ENCODE measurements at places on chromosomes 5 and 9.

GRCh38 chr9:85248514-85249312 lies 493.0 kb downstream of the AGTPBP1 start:
- peak; percentile 25 for DNase-seq

DNA sequence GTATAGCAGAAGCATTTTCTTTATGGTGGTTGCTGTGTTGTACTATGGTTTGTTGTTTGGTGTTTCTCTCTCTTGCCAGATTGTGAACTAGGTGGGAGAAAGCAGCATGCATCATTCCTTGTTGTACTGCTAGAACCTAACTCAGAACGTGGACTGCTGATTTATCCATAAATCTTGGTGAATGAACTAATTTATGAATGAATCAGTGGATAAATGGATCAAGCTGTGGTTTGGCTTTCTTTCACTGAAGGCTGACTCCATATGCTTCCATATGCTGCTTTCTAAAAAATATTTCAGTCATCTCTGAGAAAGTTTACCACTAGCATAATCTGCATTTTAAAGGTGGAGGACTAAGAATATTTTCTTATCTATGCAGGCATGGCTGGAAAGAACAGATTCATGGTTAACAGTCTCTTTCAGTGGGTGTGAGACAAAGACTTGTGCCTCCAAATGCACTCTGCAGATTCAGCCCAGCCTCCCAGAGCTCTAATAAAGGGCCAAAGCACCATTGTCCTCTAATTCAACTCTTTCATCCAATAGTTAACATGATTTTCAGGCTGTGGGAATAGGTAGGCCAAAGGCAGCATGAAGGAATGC lies 237.7 kb downstream of the SH3GL2 start:
- DNase-seq: no peak

- DNase-seq: peak; percentile 14
Observed at GRCh38 chr5:167207081-167207480, 1084.4 kb upstream of the WWC1 start.

DNA sequence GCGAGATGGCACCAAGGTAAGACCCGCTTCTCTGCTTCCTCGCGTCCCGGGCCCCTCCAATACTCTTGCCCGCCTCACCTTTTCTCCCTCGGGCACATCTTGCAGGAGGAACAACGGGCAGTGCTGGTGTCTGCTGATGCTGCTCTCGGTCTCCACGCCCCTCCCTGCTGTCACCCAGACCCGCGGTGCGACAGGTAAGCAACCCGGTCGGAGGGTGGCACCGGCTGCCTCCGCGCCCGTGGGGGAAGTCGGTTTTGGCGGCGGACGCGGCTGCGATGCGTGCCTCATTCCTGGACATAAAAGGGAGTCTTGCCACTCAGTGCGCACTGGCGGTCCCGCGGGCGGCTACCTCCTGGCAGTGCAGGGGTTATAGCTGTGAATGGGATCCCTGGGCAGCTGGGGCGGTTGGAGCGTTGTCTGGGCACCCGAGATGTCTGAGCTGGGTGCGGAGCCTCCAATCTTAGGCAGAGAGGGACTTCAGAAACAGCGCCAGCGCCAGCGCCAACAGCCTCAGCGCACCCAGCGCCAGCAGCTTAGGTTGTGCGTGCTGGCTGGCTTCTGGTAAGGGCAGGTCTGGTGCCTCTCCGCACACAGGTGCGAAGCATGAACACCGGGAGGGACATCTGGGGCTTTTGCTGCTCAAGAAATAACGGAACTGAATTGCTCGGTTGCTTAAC lies 488 bp downstream of the COL15A1 start:
- DNase-seq: peak; percentile 49

DNA sequence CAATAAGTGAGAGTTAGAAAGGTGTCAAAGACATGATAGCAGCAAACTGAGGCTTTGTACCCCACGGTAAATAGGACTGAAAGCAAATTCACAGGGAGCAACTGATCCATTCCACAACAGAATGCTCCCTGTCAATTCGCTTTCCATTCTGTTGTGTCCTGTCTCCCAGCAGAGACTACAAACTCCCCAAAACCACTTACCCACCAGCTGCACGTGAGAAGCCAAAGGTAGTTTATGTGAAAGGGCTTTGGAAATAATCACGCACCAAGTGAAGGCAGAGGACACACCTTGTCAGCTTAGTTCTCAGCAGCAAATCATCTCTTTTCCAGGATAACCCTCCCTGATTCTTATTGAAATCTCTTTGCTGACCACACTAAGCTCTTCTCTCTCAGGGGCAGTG lies 46.6 kb upstream of the IL17B start:
- DNase-seq: peak; percentile 27

DNA sequence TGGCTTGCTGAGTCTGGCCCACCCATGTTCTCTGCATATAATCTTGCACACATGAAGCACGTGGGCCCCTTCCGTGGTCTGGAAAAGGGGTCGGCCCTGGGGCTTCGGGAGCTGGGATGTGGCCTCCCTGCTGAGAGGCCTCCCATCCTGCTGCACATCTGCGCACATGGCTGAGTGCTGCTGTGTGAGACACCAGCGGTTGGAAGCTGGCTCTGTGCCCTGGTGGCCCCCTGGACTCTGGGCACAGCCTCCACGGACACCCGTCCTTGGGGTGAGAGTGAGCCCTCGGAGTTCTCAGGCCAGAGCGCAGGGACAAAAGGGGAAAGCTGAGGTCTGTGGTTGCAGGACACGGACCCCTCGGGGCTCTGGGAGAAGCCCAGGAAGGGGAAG lies 115.8 kb downstream of the RXRA start:
- no peak for DNase-seq
